ENCODE measurements at places on chromosomes 3 and 15. TPM values are rescaled to one million over a fixed set of nuclear protein-coding genes. Genes with fewer than 3 reads are reported as not detected.

CNTN3 gene
- total RNA-seq: 8.3 TPM

AGBL1 gene
- total RNA-seq: not detected

ACP3 gene
- 3.5 TPM for total RNA-seq

WDR93 gene
- total RNA-seq: 0.17 TPM

DNA sequence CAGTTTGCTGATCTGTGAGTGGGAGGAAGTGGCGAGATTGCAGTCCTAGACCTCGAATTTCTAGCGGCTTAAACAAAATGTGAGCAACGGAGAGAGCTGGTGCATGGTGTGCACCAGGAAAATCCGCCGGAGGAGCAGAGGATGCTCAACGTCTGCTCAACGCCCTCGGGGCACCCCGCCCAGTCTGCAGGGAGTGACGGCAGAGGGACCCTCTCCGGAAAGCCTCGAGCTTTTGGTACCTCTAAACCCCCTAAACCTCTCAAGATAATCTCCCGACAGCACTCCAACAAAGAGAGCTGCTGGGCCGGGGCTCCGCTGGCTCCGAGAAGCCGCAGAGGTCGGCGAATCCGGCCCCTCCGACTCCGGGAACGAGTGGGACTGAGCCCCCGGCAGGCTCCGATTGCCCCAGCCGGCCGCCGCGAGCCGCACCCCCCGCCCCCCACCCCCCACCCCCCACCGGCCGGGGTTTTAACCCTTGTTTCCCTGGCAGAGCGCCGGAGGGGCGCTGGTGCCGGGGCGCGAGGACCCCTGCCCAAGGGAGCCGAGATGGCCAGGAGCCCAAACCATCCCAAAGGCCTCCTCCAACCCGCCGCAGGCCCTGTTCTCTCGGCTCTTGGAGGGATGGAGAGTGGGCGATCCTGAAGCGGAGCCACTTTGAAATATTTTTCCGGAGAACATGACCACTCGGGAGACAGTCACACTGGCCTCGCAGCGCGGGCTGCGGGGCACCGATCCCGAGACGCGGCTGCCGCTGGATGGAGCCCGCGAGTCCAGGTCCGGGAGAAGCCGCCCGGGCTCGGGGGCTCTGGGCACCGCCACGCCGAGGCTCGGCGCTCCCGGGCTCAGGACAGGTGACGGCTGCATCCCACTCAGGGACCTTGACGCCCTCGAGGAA, 1.5 kb downstream of the MEGF11 start:
- peak; percentile 46 for DNase-seq

DNA sequence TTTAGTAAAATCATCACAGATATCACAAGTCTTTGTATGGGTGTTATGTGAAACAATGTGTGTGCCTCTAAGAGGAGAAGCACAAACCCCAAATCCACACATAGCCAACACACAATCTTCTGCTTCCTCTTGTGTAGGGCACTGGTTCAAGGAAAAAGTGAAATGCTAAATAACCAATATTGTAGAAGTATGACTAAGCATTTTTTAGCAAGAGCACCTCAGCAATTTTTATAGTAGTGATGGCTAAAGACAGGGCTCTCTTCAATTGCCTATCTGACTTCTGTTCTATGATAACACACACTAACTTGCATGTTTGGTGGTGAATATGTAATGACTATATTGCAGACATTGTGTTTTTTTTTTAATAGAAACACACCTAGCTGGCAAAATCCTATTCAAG, 997.9 kb upstream of the ALCAM start:
- DNase-seq: no peak

DNA sequence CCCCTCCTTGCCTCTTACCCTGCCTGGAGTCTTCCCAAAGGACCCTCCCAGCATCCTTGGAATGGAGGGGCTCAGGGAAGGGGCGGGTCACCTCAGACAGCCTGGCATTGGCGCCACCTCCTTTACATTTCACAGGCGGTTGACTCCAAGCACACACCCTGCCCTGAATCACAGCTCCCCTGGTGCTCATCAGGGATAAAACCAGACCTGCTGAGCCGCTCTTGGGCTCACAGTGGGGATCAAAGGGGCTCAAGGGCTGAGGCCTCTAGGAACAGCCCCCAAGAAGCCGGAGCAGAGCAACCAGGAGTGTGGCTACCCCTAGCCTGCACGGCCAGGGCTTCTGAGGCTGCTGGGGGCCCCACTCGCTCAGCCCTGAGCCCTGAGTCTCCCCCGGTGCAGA, 16.6 kb downstream of the LINGO1 start:
- no peak for DNase-seq

DNA sequence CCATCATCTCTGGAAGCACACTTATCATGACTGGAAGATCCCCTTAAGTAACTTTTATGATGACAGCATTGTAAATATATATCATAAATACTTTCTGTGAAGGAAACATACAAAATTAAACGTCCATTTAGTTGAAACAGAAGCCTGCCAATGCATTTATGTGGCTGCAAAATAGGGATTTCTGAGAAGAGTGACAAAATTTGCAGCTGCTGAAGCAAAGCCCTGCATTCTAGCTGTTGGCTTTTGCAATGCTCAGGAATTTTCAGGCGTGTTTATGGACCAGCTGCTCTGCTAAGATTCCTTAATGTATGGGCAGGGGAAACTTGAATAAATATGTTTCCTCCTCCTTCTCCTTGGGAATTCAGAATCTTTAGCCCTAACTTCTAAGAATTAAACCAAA, 137.3 kb downstream of the CACNA2D3 start:
- DNase-seq: no peak

- peak; percentile 86 for DNase-seq
These were observed 540 bp downstream of the CCDC80 start for GRCh38 chr3:112640276-112640929.

DNA sequence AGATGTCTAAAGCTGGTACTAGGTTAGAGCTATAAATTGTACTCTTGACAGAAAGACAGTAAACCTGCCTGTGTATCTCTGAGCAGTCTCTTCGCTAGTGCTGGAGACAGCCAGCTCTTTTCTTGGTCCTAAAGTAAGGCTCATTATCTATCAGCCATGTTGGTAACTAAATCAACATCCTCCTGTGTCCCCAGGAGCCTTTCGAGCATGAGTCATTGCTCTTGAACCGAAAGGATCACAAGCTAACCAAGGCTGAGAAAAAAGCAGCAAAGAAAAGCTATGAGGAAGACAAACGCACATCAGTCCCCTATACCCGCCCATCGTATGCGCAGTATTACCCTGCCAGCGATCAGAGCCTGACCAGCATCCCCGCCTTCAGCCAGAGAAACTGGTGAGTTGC, 25.0 kb upstream of the TEX264 start:
- DNase-seq: no peak

DNA sequence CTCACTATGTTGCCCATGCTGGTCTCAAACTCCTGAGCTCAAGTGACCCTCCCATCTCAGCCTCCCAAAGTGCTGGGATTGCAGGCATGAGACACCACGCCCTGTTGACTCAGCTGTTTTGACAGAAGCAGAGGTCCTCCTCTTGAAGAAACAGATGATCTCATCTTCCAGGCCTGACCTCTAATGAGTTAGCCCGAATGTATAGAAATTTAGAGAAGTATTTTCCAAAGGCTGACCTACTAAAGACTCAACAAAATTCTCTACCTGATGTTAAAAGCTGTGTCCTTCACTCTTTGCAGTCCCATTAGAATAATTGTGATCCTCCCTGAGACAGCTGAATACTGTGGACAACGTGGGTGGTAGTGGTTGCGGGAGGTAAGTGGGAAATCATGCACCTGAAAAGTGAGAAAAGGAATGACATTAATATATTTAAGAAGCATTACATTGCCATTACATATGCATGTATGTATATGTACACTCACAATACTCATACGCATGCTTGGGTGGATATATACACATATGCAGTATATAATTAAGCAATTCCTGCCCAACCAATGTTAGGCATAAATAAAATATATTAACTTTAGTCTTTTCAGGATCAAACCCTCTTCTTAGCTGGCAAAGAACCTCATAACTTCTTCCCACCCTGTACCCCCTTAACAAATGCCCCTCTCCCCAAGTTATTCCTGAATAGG, 204.6 kb upstream of the NR2F2 start:
- peak; percentile 35 for DNase-seq

DNA sequence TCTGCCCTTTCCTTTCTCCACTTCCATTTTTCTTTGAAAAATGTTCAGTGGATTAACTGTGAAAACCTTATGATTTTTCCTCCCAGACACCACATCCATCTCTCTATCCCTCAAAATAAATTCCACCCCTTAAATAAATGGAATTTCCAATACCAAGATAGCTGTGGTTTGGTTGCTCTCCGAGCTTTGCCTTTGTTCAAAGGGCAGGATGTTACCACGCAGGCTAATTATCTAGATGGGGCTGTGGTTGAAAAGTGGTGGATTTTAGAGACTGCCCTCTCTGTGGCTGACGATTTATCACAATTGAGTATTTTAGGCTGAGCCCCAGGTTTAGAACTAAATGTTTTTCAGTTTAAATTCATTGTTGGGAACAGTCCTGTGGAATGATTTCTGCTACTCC, 36.9 kb upstream of the CMSS1 start:
- DNase-seq: no peak

- no peak for DNase-seq
These were observed 826.8 kb upstream of the NR2F2 start for GRCh38 chr15:95503640-95504225.

DNA sequence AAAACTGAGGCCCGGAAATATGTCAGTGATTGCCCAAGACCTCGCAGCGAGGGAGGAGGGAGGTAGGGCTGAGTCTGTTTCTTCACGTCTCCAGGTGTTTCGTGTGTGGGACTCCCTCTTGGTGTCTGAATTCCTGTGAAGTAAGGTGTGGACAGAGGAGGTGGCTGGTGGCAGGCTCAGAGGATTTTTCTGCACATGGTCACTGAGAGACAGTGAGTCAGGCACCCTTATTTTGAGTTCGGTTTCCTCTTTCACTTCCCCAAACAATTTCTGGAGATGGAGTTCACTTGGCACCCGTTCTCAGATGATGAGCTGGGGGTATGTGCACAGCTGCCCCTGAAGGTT, 46.3 kb upstream of the VPS8 start:
- no peak for DNase-seq

- DNase-seq: no peak
These were observed 165.5 kb downstream of the ECT2 start for GRCh38 chr3:172915911-172916514.

- DNase-seq: no peak
These were observed 7.9 kb downstream of the FSIP1 start for GRCh38 chr15:39774688-39775267.

DNA sequence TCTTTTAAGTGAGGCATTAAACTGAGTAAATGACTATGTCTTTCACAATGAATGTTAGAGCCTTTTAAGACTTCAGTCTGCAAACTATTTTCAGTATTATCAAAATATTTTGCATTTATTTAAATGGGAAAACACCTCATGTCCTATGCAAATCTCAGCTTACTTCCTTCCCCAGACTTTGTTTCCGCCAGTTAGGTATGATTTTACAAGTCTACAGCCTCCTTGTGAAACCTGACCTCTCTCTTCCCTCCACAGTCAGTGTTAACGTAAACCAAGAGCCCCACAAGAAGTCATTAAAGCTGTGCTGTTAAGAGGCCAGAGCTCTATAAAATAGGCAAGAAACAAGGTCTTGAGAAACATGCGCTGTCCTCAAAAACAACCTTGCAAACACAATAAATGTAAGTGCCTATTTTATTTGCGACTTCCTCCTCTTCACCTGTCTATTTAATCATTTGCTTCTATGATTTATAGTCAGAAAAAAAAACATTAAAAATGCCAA, 48.3 kb downstream of the PRTG start:
- peak; percentile 62 for DNase-seq

- DNase-seq: peak; percentile 22
These were observed 97.6 kb downstream of the FRMD4B start for GRCh38 chr3:69288161-69288895.

DNA sequence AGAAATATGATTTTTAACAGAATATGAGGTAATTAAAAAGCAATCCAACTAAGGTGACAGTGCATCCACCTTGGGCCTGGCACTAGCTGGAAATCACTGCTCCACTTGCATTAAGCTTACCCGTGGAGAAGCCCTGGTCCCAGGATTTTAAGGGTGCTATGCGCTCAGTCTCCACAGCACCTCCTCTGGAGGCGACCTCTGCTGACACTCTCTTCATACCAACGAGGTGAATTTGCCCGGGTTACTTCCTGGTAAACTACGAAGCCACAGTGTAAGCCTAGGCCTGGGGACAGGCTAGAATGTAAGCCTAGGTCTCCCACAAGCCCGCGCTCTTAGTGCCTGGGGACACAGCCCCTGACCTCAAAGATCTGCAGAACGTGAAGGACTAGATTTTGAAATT, 793 bp downstream of the APOD start:
- DNase-seq: no peak

DNA sequence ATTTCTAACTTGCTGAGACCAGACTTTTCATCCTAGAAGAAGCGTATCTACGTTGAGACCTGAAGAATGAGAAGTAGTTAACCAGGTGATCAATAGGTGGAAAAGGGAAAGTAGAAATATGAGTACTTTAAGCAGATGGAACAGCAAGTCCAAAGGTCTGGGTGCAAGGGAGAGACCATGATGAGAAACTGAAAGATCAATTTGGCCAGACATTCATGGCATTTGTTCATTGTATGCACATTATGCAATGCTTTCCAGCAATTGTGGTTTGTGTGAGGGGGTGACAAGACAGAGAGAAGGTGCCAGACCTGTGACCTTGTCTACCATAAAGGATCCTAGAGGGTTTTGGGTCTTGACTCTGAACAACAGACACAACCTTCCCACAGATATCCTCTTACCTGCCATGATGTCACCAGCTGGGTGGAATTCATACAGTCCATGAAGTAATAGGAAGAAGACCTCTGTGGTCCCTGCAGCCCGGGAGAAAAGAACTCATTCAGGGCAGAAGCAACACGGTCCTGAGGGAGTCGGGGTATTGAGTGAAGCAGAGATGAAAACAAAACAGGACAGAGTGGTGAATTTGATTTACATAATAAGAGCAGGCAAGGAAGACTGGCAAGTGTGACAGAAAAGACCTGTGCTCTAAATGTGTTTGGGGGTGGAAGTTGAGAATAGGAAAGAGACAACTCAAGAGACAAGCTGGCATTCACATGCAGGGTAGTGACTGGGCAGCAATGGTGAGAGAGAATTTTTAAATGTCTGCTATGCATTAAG, 63.4 kb upstream of the PSMD6 start:
- DNase-seq: no peak

DNA sequence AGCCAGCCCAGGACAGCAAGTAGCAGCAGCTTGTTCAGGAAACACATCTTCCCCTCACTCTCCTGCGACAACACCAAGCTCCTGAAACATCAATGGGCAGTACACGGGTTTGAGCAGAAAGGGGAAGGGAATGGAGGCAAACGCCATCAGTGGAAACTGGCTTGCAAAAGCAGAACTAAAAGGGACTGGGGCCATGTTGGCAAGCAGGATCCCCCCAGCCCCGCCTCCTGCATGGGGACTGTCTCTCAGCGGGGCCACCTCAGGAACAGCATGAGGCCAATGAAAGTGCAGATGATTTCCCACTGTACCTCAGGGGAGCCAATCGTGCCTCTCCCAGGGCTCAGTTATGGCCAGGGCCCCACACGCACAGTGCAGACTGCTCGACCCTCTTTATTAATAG, 6.8 kb downstream of the CDAN1 start:
- DNase-seq: no peak

- DNase-seq: no peak
These were observed 16.4 kb downstream of the UBE2E2 start for GRCh38 chr3:23219552-23219951.

- DNase-seq: no peak
These were observed 1.1 kb upstream of the TRPM1 start for GRCh38 chr15:31102374-31103342.

- no peak for DNase-seq
These were observed 69.0 kb downstream of the LINGO1 start for GRCh38 chr15:77563623-77564156.
